ENCODE measurements at places on chromosomes 16 and 17. TPM values are rescaled to one million over a fixed set of nuclear protein-coding genes. Genes with fewer than 3 reads are reported as not detected.

Gene DHRS7C
- not detected for total RNA-seq

Gene CCL1
- not detected for total RNA-seq

Gene HBQ1
- not detected for total RNA-seq

Gene CX3CL1
- not detected for total RNA-seq

Gene VMO1
- total RNA-seq = 1.5 TPM

Gene IGSF6
- not detected for total RNA-seq

Gene WNT3
- 1.3 TPM for total RNA-seq

Gene TNP2
- total RNA-seq = not detected

Gene TMEM219
- 100 TPM for total RNA-seq
